ENCODE measurements at places on chromosomes 3 and 15. TPM values are rescaled to one million over a fixed set of nuclear protein-coding genes. Genes with fewer than 3 reads are reported as not detected.

The SHC4 gene
- total RNA-seq, result 0.18 TPM

The ADAMTS17 gene
- total RNA-seq, result 0.13 TPM

DNA sequence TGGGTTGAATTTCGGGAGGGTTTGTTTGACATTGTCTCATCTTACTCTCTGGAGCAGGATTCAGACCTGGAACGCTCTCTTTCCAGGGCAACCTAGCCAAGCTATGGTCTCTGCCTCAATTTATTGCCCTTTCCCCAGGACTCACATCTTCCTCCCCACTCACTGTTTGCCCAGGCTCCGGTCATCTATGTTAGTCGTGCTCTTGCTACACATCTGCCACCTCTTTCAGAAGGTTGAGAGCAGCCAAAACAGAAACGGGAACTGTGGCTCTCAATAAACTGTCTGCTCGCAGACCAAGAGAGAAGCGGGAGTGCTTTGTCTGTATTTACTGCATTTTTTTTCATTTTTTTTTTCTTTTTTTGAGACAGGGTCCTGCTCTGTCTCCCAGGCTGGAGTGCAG lies 81.6 kb downstream of the ST6GAL1 start:
- no peak for DNase-seq

DNA sequence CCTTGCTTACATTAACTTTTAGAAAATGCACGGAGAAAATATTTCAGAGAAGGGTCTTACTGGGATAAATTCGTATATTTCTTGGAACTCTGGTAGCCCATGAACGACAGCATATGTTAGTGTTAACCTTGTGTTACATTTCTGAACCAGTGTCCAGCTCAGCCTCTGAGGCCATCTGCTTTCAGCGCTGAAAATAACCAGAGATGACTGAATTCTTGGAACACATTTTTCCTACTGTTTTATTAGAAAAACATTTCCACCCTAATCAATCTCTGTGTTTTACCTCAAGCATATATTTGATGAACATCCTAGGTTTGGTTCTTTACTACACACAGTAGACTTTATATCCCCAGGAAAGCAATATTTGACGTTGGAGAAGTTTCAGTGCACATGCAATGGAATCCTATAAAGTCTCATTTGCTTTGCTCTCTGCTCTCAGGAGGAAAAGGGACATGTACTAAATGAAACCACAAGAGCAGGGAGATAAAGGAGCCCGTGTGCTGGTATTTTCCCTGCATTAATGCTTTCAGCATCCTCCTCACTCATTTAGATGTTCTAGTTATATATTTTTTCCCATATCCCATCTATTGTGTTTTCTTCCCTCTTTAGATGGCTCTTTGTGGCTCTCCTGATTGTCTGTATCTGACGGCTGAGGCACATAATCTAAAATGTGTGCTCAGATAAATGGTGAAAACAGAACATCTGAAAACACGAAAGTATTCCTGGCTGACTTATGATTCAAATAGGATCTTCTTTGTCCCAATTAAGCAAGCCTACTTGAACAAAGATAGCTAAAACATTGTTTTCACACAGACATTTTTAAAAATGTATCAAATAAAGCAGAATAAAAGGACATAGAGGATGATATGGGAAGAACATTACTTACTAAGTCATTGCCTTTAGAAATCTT lies 151.7 kb upstream of the KCNMB2 start:
- no peak for DNase-seq

GRCh38 chr15:97858296-97858695 lies 102.2 kb upstream of the ARRDC4 start:
- no peak for DNase-seq

- DNase-seq, result no peak
These were observed 83.1 kb upstream of the STAC start for GRCh38 chr3:36297195-36297594.

The FGF7 gene
- total RNA-seq, result 0.14 TPM

DNA sequence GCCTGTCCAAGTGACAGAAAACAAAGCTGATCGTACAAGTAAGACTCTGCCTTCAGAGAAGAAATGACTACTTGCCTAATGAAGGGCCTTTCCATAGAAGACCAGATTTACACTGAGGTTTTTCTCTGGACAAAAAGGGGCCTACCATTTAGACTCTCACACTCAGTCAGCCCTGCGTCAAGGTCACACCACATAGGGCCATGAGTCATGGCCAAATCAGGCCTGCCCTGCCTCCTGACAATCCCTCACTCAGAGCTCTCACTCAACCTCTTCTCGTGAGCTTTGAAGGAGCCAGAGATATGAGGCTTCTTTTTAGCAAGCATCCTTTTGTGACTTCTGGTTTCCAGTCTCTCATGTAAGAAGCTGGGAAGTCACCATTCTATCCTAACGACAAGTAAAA lies 68.1 kb upstream of the NMNAT3 start:
- DNase-seq, result no peak

- no peak for DNase-seq
These were observed 234.3 kb downstream of the SQOR start for GRCh38 chr15:45869034-45869668.

- DNase-seq, result no peak
These were observed 19.1 kb downstream of the CHRM5 start for GRCh38 chr15:33987444-33987843.
